ENCODE measurements at places on chromosomes 12 and 14. TPM values are rescaled to one million over a fixed set of nuclear protein-coding genes. Genes with fewer than 3 reads are reported as not detected.

- DNase-seq, result peak; percentile 99
These were observed 8.1 kb downstream of the CORO1C start for GRCh38 chr12:108722992-108723766.

DNA sequence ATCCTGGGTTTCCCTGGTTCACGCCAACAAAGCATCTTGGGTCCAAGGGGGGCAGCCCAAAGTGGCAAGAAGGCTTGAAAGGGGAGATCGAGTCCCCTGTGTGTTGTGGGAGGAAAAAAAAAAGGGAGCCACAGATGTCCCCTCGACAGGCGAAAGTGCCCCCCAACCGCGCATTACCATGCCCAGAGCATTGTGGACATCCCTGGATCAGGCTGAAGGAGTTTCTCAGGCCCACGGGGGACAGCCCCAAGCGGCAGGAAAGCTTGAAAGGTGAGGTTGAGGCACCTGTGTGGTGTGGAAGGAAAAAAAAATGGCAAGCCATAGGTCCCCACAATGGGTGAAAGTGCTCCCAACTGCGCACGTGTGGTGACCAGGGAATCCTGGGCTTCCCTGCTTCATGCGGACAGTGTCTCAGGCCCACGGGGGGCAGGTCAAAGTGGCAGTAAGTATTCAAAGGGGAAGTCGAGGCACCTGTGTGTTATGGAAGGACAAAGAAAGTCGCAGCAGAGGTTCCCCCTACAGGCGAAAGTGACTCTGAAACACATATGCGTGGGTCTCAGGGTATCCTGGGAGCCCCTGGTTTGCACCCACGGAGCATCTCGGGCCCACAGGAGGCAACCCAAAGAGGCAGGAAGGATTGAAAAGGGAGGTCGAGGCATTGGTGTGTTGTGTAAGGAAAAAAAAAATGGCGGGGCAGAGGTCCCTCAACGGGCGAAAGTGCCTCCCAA lies 580.1 kb downstream of the ALG10 start:
- no peak for DNase-seq

DNA sequence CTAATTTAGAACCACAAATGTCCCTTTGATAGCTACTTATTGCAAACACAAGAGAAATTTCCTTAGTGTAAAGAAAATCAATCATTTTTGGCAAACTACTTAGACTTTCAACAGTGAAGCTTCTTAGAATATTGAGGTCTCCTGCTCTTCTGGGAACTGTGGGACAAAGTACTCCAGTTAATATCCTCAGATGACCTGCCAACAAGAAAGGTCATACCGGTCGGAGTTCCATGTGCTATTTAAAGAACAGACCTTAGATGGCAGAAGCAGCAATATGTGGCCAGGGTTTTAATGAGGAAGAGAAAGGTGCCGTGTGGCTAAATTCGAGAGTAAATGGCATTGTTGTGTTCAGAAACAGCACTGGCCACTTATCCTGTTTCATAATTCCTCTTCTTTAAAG lies 114.7 kb upstream of the AMIGO2 start:
- no peak for DNase-seq

DNA sequence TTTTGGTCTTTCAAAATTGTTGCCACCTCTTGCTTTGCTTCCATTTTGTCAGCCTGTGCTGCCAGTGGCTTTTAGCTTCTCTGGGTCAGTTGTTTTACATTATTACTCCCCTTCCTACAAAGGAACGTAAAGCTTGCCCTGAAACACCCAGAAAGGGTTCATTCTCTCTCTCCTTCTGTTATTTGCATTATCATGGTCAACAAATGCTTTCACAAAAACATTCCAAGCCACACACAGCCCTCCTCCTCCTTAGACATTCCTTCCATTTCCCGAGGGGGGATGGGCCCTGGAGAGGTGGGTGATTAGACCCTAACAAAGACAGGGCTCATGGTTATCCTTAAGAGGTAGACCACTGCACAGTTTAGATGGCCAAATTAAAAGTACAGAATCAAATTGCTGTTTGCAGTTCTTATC lies 60.4 kb upstream of the SINHCAF start:
- no peak for DNase-seq

- no peak for DNase-seq
These were observed 296.6 kb upstream of the KITLG start for GRCh38 chr12:88876857-88877256.

DNA sequence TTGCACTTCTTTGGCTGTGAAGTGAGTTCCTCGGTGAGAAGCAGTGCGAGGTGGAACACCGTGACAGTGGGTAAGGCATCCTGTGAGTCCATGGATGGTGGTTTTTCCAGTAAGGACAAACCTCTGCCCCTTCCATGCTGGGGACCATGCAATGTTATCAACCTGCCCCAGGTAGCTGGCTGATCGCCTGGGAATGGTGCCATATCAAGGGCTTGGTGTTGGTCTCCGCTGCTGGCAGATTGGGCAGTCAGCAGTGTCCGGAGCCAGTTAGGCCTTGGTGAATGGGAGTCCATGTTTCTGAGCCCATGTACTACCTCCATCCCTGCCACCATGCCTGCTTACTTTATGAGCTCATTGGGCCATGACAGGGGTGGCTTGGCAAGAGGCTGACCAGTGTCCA lies 114.7 kb upstream of the C14orf180 start:
- no peak for DNase-seq

GRCh38 chr14:20555845-20556244 lies 5.0 kb downstream of the RNASE9 start:
- DNase-seq, result no peak

- DNase-seq, result no peak
These were observed 28.2 kb downstream of the FGF6 start for GRCh38 chr12:4417455-4417854.

TCL1B gene
- polyA plus RNA-seq, result not detected

INHBC gene
- polyA plus RNA-seq, result not detected

RDH12 gene
- not detected for polyA plus RNA-seq

GRCh38 chr14:105854600-105855245 lies 328.3 kb downstream of the TMEM121 start:
- DNase-seq, result no peak

- DNase-seq, result no peak
These were observed 167.2 kb downstream of the KTN1 start for GRCh38 chr14:55747186-55747585.

DNA sequence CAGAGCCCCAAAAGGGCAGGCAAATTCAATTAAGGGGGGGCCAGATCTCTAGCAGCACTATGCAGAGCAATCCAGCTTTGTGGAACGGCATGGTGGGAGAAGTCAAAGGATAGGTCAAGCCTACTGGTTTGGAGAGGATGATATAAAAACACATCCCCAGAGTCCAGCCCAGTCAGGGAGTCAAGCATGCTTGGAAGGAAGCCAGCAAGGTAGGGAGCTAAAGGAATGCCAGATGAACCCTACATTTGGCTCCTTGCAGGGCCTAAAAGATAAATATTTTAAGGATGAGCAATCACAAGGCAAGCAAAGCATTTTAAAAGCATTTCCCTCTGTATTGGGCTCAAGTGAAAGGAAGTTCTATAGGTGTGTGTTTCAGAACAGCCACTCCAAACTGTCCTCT lies 21.4 kb downstream of the KCTD10 start:
- no peak for DNase-seq

VRTN gene
- not detected for polyA plus RNA-seq

DNA sequence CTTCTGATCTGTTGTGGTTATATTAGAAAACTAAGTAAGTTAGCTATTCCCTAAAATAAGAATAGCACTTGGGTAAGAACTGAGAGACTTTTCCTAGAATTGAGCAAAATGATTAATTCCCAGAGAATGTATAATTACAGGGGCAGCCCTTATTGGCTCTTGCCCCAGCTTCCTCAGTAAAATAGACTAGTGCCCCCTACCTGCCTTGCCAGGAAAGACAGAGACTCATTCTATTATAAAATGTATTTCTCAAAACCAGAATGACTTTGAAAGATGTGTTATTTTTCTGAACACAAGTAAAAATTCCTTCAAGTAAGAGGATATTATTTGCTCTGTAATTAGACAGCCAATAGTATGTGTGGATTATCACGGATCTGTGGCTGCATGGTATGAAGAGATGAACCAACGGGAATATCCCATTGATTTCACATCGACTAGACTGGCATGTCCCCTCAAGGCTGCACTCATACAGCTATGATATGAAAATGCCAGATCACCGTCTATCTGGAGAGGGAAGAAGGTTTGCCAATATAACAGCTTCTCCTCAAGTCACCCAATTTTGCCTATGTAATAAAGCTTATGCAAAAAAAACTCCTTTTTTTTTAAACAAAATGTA lies 7.4 kb upstream of the GLRX5 start:
- peak; percentile 59 for DNase-seq

DNA sequence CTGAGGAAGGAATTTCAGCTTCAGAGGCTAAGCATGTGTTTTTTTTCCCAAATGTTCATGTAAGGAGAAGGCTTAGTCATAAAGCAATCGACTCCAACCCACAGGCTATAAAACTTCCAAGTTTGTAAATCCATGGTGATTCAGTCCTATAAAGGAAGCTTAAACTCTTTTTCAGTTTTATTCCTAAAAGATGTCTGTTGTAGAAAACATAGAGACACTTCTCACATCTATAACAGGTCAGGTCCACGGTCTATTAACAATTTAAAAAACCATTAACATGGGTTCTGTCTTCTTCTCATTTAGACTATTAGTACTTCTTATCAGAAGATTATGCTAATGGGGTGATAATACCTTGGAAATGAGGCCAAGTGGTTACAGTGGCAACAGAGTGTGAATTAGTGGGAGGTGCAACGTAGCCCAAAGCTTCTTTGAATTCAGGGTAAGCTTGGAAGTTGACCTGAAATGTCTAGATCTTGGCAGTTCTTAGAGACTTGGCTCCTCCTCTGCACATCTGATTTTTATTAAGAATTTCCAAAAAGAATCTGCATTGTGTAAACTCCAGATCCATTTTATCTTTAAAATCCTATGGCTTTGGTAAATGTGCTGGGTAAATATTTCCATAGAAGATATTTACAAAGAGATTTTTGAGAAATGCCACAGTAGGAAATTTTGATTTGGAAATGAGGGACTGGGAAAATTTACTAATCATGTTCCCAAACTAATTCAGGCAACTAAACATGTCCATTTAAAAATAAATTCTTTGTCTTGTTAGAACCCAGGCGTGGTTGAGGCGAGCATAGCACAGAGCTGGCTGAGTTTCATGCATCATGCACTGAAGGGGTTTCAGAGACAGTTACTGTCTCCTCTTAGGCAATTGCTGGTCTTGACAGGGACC lies 86.4 kb downstream of the EML1 start:
- DNase-seq, result peak; percentile 81

DNA sequence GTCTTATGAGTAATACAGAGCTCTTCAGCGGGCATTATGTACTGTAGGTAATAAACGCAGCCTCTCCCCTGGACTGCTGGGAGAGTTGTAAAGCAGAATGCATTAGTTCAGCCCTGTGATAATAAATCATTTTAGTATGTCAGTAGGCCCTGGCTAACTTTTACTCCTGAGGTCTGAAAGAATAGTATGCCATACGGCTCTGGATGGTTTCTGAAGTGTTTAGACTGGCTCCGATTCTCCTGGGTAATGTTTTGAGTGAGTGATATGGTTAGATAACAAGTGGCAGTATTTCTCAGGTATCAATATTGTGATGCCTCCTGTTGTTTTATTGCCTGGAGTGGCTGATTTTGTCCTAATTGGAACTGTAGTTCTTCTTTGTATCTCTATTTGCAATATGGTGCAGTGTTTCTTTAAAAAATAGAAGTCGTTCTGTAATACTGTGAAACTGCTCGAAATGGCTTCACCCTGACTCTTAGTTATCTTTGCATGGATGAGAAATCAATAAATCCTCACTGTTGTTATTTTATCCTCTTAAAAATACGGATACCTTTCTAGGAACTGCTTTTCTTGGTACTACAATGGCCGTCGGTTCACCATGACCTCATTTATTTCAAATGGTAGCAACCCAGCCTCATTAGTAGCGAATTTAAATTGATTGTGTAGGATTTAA lies 100.2 kb downstream of the PDZRN4 start:
- DNase-seq, result no peak

DNA sequence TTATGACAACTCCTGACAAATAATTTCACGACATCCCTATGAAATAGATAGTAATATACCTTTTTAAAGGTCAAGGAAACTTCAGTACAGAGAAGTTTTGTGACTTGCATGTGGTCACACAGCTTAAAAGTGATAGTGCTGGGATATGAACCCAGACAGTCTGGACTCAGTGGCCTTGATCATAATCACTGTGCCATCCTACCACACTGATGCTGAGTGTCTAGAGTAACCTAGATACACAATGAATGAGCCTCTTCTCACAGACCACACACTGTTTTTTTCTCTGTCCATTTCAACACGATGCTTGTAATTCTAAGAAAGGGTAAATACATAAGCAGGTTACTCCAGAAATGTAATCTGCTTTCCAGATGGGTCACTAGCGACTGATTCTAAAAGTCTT lies 88.2 kb downstream of the SYNE2 start:
- no peak for DNase-seq

GUCY2C gene
- not detected for polyA plus RNA-seq
